T-helper 17 cell (primary cell): ENCODE measurements at places on chromosomes 5 and 9.

- no peak for DNase-seq
Observed at GRCh38 chr5:76528547-76529331, 94.5 kb downstream of the F2RL2 start.

DNA sequence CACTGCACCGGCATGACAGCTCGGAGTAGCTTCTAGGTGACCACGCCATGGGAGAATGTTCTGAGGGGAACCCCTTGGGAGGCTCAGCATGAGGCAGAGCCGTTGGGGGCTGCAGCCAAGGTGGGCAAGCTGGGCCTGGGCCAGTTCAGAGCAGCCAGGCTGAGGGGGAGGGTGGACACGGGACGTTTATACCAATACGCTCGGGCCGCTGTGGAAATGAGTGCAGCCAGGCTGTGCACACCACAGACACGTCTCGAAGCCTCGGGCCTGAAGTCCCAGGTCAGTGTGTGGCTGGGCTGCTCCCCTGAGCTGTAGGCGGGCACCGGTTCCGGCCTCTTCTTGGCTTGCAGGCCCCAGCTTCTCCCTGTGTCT lies 28.9 kb upstream of the SLC12A7 start:
- no peak for DNase-seq

- DNase-seq: no peak
Observed at GRCh38 chr9:9820436-9820835, 792.4 kb downstream of the PTPRD start.

- no peak for DNase-seq
Observed at GRCh38 chr9:75138260-75139040, 50.1 kb downstream of the OSTF1 start.

DNA sequence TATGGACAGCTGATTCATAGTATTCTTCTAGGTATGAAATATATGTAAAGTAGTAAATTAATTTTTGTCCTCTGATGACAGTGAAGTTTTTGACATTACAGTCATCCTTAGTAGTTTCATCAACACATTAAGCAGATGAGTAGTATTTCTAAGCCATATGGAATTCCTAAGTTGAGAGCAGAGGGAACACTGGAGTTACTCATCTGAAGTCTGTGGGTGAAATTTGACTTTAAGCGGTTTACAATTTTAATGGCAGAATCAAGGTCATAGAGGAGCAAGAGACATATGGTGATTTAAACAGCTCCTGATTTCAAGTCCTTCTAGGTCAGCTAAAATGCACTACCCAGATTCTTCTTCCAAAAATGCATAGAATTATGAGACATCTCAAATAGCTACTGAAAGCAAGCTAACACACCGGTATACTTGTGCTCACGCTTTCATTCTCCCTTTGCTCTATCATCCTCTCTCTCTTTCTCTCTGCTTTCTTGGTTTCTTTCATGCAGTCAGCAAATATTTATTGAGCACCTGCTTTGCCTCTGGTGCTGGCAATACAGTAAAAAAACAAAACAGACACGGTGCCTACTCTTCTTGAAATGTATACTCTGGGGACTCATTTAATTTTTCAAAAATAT lies 235.9 kb downstream of the FER start:
- no peak for DNase-seq

GRCh38 chr5:133884569-133885311 lies 83.7 kb downstream of the C5orf15 start:
- no peak for DNase-seq

DNA sequence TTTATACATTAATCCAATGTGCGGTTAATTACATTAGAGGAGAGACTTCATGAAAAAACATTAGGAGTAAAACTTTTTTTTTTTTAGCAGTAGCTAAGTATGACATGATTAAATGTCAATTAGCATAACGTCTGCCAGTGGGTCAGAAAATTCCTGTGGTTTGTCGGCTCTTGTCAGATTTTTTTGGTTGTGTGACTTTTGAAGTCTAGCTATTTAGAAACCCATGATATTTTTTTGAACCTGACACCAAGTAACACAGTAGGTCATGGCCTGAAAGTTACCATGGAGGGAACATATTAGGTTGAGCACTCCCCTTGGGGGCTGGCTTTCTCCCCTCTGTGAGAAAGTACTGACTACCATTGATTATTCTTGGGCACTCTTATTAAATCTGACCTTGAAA lies 84.8 kb upstream of the ALDH1A1 start:
- DNase-seq: no peak

DNA sequence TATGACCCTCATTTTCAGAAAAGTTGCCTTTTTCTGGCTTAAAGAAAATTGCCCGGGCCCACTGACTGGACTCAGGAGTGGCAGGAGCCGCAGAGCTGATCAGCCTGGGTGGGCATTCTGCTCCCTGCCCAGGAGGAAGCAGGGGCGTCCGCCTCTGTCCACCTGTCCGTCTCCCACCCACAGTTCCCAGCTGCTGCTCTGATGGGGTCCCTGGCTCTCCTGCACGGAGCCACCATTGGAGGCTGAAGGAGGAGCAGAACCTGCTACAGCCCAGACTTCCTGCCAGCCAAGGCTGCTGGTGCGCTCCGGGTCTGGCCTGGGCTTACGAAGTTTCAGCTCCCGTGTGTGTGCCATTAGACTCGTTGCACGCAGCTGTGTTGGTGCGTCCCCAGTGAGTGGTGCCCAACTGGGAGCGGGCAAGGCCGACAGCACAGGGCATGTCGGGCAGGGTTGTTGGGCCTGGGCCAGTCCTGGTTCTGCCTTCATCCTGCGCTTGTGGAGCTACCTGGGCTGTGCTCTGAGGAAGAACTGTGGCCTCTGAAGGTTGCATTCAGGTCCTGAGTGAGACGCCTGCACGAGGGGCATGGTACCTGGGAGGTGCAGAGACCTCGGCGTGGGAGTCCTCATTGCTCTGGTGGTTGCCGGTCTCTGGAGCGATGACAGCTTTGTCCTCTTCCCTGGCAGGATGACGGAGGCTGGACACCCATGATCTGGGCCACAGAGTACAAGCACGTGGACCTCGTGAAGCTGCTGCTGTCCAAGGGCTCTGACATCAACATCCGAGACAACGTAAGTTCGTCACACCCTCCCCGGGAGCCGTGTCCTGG lies 77.2 kb upstream of the CACNA1B start:
- DNase-seq: no peak

GRCh38 chr9:98830554-98830953 lies 23.1 kb downstream of the GALNT12 start:
- no peak for DNase-seq

DNA sequence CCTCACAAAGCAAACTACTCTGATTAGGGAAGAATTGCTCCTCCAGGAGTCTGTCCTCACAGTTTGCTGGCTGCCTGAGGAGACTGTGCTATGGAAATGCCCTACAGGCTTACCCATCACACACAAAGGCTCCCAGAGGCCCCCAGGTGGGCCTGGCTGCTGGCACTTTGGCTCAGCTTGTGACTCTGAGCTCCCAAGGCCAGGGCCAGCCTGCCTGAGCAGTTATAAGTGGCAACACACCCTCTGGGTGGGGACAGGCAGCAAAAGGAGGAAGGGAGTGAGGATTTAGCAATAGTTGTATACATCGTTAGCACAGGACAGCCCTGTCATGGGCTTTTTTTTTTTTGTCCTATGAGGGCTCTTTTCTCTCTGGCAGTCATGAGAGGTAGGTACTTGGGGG lies 103.5 kb downstream of the DAPK1 start:
- no peak for DNase-seq

DNA sequence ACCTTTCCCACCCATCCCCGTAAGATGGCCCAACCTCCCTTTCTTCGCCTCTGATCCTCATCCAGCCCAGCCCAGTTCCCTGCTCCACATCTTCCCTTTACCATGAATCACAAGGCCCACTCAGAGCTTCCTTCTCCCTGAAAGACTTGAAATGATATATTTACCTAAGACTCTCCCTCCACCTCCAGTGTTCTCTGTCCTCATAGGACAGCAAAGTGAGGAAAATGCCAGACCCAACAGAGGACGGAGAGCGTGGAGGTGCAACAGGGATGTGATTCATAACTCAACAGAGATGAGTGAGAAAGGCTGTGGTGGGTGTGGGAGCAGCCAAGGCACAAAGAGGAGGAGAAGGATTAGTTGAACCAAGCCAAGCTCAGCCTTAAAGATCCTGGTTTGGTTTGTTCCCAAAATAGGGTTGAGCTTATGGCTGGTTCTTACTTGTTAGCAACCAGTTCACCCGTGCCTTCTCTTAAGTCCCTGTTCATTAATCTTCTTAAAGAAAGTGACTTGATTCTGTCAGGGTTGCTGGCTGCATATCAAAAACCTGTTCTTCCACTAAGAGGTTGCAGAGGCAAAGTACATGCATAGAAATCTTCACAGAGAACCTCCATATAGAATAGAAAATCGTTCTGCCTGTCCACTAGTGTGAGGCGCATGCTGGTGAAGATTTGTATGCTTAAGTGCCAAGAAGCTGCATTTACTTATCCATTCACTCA lies 183.2 kb downstream of the ACTL7B start:
- no peak for DNase-seq

GRCh38 chr5:123088031-123088805 lies 823 bp upstream of the PRDM6 start:
- DNase-seq: no peak

GRCh38 chr9:36318212-36318802 lies 60.1 kb upstream of the GNE start:
- DNase-seq: no peak

DNA sequence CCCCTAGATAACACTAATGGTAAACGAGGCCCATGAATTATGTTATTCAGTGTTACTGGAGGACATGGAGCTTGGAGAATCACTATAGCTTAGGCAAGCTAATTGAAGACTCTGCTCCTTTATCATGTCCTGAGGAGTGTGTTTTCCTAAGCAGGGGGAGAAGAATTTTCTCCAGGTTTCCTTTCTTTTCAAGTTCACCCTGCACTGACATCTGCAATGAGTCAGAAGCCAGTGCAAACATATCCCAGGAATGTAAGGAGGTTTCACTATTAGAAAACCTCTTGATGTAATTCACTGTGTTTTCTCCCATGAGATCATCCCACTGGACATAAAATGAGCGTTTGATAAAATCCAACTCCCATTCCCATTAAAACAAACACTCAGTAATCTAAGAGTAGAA lies 75.6 kb downstream of the DMRT2 start:
- no peak for DNase-seq

- no peak for DNase-seq
Observed at GRCh38 chr9:1759009-1759408, 256.1 kb upstream of the SMARCA2 start.

DNA sequence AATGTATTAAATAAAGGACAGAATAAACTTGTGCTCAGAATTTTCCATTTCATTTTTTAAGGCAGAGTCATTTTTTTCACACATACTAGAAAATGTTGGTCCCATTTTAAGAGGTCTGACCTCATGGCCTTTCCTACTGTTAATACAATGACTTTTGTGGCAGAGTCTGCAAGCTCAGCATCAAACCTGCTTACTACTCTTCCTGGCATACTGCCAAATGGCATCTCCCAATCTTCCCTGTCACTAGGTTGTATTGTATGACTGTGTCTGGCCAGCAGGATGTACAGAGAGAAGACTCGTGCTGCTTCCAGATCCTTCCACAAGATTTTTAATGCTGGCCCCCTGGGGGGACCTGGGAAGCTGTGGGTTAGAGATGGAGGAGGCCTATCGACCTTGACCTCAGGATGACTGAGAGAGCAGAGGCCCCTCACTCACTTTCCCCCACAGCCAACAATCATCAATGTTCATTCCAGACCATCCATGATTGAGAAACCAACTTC lies 64.7 kb downstream of the BARX1 start:
- no peak for DNase-seq

DNA sequence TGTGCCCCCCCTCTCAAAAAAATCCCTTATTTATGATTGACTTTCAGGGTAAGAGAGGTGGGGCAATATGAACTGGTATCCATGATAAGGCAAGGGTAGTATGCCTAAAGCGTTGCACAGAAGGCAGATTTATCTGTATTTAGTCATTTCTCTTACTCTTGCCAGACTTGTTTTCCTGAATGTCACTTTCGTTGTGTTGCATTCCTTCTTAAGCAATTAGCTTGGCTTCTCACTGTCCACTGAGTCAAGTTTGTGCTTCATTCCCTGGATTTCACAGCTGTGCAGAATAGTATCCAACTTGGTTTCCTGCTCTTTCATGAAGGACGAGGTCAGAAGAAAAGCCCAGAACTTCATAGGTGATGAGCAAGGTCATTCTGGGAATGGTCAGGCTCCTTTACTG lies 301.5 kb upstream of the ACTBL2 start:
- no peak for DNase-seq

- no peak for DNase-seq
Observed at GRCh38 chr5:57986761-57987341, 473.0 kb downstream of the PLK2 start.

- no peak for DNase-seq
Observed at GRCh38 chr5:132204371-132205135, 23.1 kb downstream of the P4HA2 start.

- no peak for DNase-seq
Observed at GRCh38 chr5:5979377-5979760, 399.0 kb downstream of the MED10 start.

GRCh38 chr9:133711428-133712220 lies 26.5 kb downstream of the SARDH start:
- no peak for DNase-seq

- DNase-seq: no peak
Observed at GRCh38 chr9:124217836-124218437, 39.8 kb upstream of the NEK6 start.

- DNase-seq: no peak
Observed at GRCh38 chr5:527646-528628, 3.7 kb upstream of the SLC9A3 start.

DNA sequence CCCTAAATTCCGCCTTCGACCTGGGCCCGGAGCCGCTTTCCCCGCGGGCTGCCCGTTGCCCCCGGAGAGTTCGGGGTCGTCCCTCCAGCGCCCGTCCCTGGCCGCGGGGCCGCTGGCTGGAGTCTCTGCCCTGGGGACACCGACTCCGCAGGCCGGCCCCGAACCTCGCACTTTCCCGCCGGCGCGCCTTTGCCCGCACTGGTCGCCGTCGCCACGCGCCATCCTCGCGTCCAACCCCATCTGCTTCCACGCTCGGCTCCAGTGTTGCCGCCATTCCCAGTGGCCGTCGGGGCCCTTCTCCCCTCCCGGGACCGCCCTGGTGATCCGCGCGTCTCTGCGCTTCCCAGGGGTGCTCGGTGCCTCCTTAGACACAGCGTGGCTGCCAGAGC lies 11.0 kb downstream of the LHX3 start:
- no peak for DNase-seq

DNA sequence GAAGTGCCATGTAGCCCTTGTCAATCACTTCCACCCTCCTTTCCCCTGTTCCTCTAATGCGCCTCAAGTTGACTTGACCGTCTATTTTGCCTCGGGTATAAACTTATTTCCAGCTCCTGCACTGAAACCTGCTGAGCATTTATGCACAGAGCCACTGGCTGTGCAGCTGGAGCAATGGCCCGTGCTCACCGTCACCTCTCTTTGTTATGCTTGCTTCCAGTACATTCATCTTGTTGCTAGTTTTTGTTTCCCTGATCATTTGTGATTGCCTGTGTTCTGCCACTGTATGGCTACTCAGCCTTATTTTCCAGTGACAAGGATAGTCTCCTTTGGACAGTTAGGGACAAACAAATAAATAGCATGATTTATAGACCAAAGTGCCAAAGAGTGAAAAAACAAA lies 183.1 kb upstream of the C9orf72 start:
- DNase-seq: no peak
